Stimulated activated CD8-positive, alpha-beta memory T cell treated with anti-CD3 and anti-CD28 coated beads, Interleukin-4, amount 100 ng/mL, for 1 hour (primary cell): ENCODE measurements at places on chromosomes 1 and 21.

DNA sequence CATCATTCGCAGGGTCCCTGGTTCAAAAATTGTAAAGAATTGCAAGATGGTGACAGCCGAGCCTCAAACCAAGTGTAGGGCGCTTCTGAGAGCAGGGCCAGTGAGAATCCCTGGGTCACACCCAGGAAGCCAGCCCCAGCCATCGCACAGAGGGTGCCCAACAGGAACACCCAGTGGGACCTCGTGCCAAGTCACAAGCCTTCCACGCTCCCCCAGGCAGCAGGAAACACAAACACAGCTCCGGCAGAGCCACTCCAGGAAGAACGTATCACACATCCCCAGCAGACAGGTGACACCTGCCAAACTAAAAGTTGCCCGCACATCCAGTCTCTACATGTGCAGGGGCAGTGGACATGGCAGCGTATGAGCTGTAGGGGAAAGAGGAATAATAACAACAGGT, 20.2 kb downstream of the DHRS3 start:
- DNase-seq: no peak

- no peak for DNase-seq
Measured at GRCh38 chr1:71377886-71378285, 297.1 kb upstream of the ZRANB2 start.

GRCh38 chr1:15460708-15461095, 4.2 kb downstream of the CELA2A start:
- DNase-seq: no peak

- no peak for DNase-seq
Measured at GRCh38 chr1:212315907-212316306, 30.7 kb downstream of the PPP2R5A start.

GRCh38 chr1:89725011-89725370, 92.1 kb downstream of the LRRC8C start:
- DNase-seq: no peak

- no peak for DNase-seq
Measured at GRCh38 chr1:146049436-146049835, 27.9 kb upstream of the HJV start.

DNA sequence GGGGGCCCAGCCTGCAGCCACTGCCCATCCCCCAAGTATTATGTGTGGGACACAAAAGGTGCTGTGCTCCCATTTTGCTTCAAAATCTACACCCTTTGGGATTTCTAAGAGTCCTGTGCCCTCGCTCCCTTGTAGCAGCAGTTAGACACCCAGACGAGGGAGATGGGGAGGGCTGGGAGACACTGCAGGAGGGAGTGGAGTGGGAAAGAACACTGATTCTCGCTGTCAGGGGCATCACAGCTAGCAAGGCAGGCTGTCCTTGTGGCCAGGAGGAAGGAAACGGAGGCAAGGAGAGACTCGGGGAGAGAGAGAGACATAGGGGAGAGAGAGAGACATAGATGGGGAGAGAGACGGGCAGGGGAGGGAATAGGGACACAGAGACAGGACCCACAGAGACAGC, 38.5 kb downstream of the CSMD2 start:
- DNase-seq: no peak
